ENCODE measurements at places on chromosomes 6 and 20. TPM values are rescaled to one million over a fixed set of nuclear protein-coding genes. Genes with fewer than 3 reads are reported as not detected.

Gene SMLR1
- not detected for total RNA-seq

Gene MUC21
- total RNA-seq, result not detected

Gene RSPO4
- total RNA-seq, result 0.66 TPM

Gene COL19A1
- total RNA-seq, result under 0.01 TPM

Gene LTB
- total RNA-seq, result not detected

Gene C20orf202
- not detected for total RNA-seq

Gene TNFRSF6B
- total RNA-seq, result 8.0 TPM

Gene DPPA5
- total RNA-seq, result not detected

Gene OLIG3
- total RNA-seq, result not detected

Gene LPA
- total RNA-seq, result 0.90 TPM

All from tibial nerve (tissue), 4 donors.